ENCODE measurements at places on chromosomes 12 and 14. TPM values are rescaled to one million over a fixed set of nuclear protein-coding genes. Genes with fewer than 3 reads are reported as not detected.

- no peaks in the 10 kb centered on the region for H3K27me3 ChIP-seq
- DNase-seq: no peak
- H3K4me3 ChIP-seq: no peak overlapping the region
- H3K27ac ChIP-seq: no peak overlapping the region
Measured at GRCh38 chr14:53581504-53581903, 375.1 kb downstream of the BMP4 start.

DNA sequence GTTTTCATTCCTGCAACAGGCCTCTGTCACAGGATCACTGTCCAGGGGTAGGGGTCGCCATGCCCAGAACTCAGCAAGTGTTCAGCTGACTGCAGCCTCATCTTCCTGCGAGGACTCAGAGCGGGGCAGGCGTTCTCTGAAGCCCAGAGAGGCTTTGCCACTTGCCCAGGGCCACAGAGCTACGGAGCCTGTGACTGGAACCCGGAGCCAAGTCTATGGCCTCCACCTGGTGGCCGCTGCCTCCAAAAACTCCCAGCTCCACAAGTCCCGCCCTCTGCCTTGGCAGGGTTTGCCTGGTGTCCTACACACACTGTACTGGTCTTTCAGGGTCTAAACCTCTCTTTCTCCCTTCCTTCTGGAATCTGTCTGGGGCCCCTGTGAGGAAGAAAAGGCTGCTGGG, 8.7 kb upstream of the PPP1R13B start:
- no peaks in the 10 kb centered on the region for H3K36me3 ChIP-seq
- no peak for DNase-seq
- no peak overlapping the region for H3K4me3 ChIP-seq
- peak overlapping the region; percentile 68 for H3K27ac ChIP-seq
- no peaks in the 10 kb centered on the region for H3K27me3 ChIP-seq
- peaks cover 31% of the 10 kb centered on the region for H3K4me1 ChIP-seq

CIROP gene
- not detected for total RNA-seq

EPYC gene
- total RNA-seq: not detected
